ENCODE measurements at places on chromosomes 7 and 10.

- DNase-seq: no peak
Observed at GRCh38 chr7:35905555-35905954, 104.7 kb downstream of the SEPTIN7 start.

GRCh38 chr10:3241967-3242650 is 69.5 kb upstream of the PITRM1 start:
- DNase-seq: no peak

DNA sequence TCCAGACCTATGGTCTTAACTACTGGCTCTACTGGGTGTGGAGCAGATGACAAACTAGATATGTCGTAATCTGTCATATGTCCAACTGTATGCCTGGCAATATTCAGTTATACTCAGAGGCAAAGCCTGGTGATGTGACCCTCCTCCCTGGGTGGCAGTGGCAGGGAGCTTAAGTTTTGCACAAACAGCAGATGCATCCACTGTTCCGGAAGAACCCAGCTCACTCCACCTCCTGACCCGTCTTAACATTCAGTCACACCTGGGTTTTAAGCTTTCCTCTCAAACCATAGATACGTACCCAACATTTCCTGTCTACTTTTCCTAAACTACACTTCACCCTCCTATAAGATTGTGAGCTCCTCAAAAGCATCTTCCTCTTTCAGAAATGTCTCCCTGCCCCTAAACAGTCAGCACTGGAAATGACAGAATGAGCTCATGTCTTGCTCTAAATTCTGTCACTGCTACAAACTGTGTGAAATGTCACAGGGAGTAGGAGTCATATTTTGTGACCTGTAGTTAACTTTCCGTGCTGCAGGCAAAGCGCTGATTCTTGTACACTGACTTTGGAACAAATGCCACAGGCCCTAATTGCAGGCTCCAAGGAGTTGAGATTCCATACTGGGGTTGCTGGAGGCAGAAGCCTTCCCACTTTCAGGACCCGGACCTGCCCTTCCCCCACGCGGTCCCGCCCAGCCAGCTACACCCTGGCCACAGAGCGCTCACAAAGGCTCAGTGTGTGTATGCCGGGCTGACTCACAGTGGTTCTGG is 23.9 kb downstream of the SCD start:
- DNase-seq: no peak

DNA sequence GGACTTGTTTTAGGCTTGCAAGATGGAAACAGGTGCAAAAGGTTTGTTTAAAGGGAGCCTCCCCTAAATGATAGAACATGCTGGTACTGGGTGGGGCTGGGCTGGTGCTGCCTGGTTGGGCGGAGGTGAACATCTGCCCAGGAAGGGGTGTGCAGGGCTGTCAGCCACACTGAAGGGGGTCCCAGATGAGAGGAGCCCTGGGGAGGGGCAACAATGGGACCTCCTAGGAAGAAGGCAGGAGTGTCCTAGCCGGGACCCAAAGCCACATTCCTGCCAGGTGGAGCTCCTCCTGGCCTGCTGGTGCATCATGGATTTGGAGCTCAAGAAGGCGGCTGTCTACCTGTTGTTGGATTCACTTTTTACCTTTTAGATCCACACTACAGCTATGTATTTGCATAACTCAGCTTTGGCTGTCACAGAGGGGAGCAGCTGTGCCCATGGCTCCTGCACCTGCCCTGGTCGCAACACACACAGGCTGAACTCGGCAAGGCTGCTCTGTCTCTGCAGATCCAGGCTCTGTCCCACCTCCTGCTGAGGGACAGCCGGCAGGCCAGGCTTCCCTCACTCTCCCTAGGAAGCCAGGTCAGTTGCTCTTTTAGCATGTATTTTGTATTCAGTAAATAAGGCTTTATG is 59.9 kb downstream of the ADARB2 start:
- no peak for DNase-seq

- DNase-seq: no peak
Observed at GRCh38 chr10:17785276-17785930, 23.7 kb upstream of the MRC1 start.
